ENCODE measurements at places on chromosomes 12 and 14.

- DNase-seq: no peak
Measured at GRCh38 chr12:106791531-106791930, 17.0 kb downstream of the RIC8B start.

GRCh38 chr14:61109288-61109687 lies 128.2 kb downstream of the SLC38A6 start:
- no peak for DNase-seq

DNA sequence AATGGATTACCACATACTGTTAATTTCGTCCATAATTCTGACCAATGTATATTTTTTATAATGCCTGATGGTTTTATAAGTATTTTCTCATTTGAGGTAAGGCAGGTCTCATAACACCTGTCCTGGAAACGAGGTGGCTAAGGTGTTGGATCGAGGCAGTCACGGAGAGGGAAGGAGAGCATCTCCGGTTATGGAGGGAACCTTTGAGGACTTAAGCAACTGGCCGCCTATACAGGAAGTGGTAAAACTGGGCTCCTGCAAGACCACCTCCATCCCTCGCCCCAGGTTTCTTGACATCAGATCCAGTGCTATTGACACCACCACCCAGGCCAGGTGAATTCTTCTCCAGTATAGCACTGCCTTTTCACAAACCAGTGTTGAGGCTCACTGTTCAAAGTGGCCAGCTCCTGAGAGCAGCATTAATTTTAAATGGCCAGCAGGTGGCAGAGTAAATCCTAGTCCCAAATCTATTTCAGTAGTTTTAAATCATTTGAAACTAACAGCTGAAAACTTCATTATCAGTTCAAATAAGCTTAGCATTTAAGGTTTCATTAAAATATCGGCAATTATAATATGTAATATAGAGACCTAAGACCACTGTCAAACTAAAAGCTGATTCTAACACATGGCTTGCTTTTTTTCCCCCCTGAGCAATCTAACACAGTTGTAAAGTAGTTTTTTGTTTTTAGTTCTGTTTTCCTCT lies 100.8 kb downstream of the PPM1A start:
- DNase-seq: peak; percentile 51

DNA sequence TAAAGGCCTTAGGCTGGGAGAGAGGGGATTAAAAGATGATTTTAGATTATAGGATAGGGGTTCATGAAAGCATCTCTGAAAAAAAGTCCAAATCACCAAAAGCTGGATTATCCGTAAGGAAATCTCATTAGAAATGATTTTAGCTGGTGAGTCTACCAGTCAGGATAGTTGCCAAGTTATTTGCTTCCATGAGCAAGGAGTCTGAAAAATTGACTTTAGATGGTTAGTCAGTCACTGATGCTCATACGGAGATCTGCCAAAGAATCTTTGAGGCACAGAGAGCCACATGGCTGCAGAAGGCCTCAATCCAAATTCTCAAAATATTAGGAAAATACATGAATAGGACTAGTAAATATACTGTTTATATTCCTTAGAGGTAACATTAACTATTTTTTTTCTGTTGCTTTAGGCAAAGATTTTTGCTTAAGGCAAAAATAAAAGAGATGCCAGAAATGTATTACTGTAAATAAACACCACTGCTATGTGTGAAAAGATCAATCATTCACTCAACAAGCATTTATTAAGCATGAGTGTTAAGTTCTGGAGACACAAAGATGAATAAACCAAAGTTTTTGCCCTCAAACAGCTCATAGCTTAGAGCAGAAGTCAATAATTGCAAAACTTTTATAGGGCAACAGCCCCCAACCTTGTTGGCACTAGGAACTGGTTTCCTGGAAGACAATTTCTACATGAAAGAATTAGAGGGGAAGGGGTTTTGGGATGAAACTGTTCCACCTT lies 105.2 kb downstream of the BBS10 start:
- no peak for DNase-seq

DNA sequence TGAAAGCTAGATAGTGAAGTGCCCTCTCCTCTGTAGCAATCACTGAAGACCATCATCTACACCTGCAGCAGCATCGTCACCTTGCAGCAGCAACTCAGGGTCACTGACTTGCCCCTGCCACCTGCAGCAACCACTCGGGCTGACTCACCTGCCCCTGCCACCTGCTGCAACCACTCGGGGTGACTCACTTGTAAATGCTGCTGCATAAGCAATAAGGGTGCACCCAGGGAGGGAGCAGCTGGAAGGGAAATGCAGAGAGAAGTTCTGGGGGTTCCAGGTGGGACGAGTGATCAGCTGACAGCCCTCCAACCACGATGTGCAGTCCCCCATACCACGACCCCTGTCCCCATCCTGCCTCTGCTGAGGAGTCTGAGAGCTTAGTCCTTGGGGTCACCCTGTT lies 357.1 kb upstream of the SFSWAP start:
- no peak for DNase-seq

GRCh38 chr14:47626151-47627035 lies 49.0 kb downstream of the MDGA2 start:
- DNase-seq: no peak

DNA sequence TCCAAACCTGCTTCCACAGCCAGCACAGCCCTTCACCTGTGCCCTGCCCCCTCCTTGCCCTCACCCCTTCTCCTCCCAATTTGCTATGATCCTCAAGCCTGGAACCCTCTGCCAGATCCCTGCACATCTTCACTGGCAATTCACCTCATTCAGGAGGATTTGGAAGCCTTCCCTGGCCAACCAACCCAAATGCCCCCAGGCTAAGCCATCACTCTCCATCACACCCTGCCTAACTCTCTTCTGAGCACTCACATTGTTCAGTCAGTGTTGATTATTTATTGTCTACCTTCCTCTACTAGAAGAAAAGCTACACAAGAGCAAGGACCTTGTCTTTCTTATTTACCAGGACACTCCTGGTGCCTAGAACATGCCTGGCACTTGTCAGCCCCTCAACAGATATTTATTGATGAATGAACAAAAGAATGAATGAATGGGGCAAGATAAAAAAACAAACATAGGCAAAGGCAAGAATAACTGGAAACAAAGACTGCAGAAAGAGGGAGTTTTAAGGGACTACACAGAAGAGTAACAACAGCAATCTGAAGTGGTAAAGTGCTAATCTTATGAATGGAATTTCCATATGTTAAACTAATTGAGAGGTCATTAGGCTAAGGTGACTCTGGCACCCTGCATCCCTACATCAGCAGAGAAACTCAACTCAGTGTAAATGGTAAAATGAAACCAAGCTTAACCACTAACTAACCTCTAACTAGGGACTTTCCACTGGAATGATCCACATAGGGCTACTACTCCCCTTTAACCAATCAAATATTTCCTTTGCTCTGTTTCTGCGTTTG lies 33.4 kb downstream of the TMTC1 start:
- no peak for DNase-seq

DNA sequence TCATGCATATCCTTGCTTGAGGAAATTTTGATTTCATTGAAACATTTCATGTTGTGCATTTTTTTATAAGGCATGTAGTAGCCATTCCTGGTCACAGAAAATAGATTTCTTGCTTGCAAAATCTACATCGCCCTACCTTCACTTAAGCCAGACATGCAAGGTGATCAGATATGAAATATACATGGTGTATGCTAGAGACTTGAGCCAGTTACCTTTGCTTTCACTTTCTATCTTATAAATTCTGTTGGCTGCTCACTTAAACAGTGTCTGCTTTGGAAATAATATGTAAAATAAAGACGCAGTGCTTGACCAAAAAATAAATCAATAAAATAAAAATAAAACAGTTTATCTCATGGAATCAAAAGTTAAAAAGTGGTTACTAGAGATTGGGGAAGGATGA lies 136.5 kb downstream of the LRFN5 start:
- DNase-seq: no peak

- DNase-seq: no peak
Measured at GRCh38 chr12:94570161-94570560, 80.2 kb downstream of the TMCC3 start.

GRCh38 chr12:50840809-50841487 lies 1.8 kb upstream of the TMPRSS12 start:
- DNase-seq: no peak

DNA sequence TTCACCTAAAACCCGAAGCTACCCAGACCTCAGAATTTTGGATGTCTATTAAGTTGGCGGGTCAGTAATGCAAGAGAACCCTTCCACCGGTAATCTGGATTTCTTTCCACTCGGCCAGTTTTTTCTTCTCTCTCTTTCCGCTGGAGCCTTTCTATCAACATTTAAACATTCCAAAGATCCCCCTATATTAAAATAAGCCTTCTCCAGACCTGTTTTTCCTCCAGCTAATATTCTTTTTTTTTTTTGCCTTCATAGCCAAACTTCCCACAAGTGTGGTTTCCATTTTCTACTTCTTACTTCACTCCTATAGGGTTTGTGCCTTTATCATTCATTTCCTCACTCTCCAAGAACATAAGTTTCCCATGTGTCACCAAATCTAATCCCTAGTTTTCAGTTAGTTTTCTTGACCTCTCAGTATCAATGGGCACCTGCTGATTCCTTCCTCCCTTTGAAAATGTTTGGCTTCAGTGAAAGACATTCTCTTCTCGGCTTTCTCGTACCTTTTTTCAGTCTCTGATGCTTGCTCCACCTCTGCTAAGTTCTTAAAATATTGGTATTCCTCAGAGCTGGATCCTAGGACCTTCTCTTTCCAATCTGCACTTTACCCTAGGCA lies 583 bp upstream of the SDR39U1 start:
- no peak for DNase-seq

- no peak for DNase-seq
Measured at GRCh38 chr12:102302553-102302952, 104.9 kb upstream of the PMCH start.

- no peak for DNase-seq
Measured at GRCh38 chr12:92467886-92468285, 234.9 kb upstream of the PLEKHG7 start.

GRCh38 chr14:74978416-74978947 lies 23.1 kb upstream of the PGF start:
- no peak for DNase-seq

GRCh38 chr12:111102102-111102739 lies 181.8 kb upstream of the MYL2 start:
- no peak for DNase-seq

DNA sequence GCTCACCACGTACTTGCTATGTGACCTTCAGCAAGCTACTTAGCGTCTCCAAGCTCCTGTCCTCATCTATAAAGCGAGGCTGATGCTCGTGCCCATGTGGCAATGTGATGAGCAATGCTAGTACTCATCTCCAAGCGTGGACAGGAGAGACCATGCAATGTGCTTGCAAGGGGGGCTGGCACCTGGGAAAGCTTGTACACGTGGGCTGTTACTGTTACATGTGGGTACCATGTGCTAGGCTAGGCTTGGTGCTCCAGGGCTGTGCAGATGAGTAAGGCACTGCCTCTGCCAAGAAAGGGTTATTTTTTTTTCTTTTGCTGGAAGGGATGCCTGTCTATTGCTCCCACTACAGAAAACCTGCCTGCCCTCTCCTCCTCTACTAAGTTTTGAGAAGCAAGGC lies 46.6 kb downstream of the TSPAN11 start:
- DNase-seq: no peak

DNA sequence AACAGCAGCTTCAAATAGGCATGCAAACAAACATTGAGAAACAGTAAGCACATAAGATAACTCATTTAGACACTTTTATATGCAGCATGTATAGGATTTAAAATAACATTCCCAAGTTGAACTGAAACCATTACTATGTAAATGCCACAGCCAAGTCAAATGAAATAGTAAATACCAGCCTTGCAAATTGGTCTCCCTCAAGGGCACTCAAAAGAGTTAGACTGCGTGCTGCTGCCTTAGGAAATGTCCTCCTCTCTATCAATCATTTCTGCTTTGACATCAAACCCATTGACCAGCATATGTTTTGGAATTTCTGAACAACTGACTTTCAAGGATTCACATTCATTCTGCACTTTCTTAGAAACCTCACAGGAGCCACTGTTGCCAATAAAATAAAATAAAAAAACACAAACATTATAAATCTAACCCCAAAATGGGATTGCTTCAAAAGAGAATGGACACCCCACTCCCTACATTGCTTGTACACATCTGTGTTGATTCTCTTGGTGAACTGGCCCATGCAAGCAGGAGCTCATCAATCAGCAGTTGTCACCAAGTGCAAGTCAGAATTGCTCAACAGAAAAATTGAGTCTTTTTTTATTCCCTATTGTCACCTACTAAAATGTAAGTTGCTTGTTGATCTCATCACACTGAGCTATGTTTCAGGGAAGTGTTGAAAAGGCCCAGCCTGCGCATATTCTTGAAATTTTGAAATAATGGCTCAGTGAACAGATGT lies 256.2 kb downstream of the DAD1 start:
- DNase-seq: no peak

DNA sequence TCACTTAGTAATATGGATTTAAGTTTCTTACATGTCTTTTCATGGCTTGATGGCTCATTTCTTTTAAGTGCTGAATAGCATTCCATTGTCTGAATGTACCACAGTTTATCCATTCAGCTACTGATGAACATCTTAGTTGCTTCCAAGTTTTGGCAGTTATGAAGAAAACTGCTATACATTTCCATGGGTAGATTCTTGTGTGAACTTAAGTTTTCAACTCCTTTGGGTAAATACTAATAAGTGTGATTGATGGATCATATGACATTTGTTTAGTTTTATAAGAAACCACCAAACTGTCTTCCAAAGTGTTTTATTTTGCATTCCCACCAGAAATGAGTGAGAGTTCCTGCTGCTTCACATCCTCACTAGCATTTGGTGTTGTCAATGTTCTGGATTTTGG lies 119.2 kb downstream of the NAV3 start:
- no peak for DNase-seq

DNA sequence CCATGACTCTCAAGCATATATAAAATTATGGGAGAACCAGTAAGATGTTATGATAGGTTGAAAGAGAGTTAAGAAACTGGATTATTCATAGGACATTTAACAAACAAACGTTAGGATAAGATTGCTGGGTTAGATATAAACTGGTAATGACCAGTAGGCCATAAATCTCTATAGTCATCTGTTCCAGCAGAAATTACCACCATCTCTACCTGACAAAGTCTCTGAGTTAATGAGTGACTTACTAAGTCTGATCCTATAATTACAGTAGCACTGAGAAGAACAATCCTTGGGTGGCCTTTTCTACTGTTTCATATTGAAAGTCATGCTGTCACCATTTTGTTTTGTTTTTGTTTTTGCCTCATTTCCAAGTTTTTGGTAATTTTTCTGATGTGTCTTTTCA lies 136.9 kb upstream of the CNOT2 start:
- DNase-seq: no peak

GRCh38 chr12:116094475-116094874 lies 183.0 kb downstream of the MED13L start:
- DNase-seq: no peak
